GM23248 (cell line): ENCODE measurements at places on chromosomes 7 and 10.

- no peak for DNase-seq
Observed at GRCh38 chr7:150363872-150364271, 4.8 kb upstream of the REPIN1 start.

DNA sequence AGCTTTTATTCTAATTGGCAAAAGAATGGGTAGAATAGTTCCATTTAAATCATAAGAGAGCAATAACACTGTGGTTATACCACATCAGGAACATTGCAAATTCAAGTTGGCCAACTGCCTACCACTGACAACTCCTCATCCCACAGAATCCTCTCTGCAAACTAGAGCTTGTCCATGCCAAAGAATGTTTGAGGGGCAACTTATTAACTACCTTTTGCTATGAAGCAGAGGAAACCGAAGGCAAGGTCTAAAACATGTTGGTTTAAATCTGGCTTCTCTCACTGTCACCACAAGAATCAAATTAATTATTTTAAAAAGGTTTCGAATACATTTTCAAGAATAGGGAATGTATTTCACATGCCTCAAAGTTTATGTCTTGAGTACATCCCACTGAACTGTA, 36.0 kb downstream of the RHOBTB1 start:
- no peak for DNase-seq

DNA sequence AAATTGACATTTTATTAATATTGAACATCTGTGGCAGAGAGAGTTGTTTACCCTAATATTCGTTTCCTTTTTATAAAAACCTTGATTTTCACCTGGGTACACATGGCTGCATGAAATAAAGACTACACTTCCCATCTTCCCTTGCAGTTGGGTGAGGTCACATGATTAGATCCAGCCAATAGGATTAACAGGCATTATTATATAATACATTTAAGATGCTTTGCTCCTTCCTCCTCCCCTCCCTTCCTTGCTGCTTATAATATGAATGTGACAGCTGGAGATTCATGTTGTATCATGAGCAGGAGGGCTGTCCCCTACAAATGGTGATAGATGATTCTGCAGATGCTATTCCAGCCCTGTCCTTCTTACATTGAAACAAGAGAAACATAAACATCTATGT, 146.6 kb downstream of the SH2D4B start:
- DNase-seq = peak; percentile 39

GRCh38 chr7:24833549-24833948, 76.3 kb upstream of the GSDME start:
- no peak for DNase-seq

GRCh38 chr7:100878685-100879084, 3.8 kb downstream of the SRRT start:
- no peak for DNase-seq

- no peak for DNase-seq
Observed at GRCh38 chr7:26485367-26485934, 193.8 kb downstream of the SNX10 start.

DNA sequence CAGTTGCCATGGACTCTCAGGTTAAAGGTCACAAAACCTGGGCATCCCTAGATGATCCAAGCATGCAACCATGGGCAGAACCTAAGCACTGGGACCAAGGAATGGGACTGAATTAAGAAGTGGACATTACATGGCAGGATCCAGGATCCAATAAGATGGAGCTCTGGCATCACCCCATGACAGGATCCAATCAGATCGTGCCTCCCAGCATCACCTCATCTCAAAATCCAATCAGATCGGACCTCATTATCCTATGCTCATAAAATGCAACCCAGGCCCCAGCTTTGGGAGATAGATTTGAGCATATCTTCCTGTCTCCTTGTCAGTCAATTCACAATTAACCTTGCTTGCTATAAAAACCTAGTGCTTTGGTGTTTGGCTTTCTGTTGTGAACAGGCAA, 616.1 kb downstream of the PARD3 start:
- DNase-seq = no peak

DNA sequence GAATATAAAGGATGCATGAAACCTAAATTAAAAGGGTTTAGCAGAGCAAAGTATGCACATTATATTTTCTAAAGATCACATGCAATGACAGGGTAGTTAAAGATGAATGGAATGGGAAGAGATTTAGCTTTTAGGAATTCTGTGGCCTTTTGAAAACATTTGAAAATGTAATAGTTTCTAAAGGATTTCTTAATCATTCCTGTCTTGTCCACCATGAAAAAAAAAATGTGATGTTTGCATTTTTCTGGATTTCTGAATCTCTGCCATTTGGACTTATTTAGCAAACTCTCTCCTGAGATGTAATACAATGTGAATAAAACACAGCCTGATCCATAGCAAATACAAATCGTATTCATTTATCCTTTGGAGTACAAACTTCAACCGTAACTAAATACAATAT, 126.6 kb upstream of the RAB11FIP2 start:
- peak; percentile 28 for DNase-seq

- DNase-seq = peak; percentile 91
Observed at GRCh38 chr7:107948645-107949442, 54.1 kb downstream of the LAMB1 start.

DNA sequence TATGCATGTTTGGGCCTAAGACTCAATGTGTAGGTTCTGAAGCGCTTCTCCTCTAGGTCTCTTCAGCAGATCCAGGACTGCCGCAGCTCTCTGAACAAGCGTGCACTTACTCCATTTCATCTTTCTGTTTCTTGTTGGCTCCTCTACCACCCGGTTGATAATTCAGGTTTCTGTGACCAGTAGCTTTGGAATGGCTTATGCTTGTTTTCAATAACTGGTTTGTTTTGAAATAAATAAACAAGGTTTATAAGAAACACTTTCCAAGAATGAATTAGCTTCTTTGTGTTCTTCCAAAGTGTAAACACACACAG, 1.5 kb downstream of the MDFIC start:
- DNase-seq = no peak

DNA sequence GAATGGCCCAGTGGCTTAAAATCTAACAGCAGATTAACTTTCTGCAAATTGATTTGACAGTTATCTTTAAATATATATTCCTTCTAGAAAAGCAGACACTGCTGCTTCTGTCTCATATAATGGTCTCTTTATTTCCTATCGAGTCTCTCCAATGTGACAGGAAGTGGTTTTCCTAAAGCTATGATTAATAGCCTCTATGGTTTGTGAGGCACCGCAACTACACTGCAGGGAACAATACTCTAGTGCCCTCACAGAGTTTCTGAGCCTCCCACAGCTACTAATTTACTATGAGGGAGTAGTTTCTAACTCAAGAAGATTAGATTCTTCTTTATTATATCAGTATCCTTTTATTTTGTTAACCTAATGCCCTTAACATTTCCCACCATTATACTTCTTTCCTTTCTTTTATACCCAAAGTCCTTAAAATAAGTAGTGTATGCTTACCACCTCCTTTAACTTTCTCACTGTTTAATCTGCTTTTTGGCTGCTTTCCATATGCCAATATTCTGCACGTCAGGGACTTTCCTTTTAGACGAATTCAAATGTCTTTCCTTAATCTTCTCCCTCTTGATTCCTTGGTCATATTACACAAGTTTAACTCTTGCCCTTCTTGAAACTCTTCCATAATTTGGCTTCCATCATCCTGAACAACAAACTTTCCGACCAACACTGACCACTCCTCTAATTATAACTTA, 23.8 kb upstream of the AHR start:
- DNase-seq = peak; percentile 15

DNA sequence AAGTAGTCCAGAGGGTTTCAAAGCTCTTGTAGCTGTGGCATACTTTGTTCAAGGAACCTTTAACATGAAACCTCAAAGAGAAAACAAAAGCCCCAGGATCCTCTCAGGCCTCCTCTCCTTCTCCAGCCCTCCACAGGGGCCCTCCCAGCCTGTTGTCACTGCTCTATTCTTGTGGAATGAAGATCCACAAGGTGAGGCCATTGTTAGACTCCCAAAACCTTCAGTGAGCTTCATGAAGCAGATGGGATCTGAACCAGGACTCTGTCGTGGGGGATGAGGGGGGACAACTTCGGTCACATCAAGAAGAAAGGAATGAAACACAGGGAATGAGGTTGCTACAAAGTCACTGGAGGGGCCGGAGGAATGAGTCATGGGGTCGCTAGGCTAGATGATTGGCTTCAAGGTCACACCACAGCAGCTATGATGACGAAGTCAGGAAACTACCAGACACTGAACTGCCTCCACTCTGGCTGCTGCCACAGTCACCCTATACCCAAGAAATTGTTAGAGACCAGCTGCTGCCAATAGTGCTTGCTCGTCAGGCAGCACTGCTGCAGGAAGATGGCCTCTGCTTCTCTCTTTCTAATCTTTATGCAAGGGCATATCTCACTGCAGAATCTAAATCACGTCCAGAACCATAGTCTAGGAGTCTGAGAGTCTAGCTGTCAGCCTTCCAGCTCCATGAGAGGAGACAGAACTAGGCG, 208.8 kb downstream of the HIBADH start:
- peak; percentile 73 for DNase-seq

- no peak for DNase-seq
Observed at GRCh38 chr7:158373476-158374133, 214.0 kb downstream of the PTPRN2 start.

- DNase-seq = no peak
Observed at GRCh38 chr7:141359740-141360415, 191.3 kb upstream of the AGK start.

GRCh38 chr10:71258046-71258445, 45.7 kb downstream of the UNC5B start:
- DNase-seq = no peak

DNA sequence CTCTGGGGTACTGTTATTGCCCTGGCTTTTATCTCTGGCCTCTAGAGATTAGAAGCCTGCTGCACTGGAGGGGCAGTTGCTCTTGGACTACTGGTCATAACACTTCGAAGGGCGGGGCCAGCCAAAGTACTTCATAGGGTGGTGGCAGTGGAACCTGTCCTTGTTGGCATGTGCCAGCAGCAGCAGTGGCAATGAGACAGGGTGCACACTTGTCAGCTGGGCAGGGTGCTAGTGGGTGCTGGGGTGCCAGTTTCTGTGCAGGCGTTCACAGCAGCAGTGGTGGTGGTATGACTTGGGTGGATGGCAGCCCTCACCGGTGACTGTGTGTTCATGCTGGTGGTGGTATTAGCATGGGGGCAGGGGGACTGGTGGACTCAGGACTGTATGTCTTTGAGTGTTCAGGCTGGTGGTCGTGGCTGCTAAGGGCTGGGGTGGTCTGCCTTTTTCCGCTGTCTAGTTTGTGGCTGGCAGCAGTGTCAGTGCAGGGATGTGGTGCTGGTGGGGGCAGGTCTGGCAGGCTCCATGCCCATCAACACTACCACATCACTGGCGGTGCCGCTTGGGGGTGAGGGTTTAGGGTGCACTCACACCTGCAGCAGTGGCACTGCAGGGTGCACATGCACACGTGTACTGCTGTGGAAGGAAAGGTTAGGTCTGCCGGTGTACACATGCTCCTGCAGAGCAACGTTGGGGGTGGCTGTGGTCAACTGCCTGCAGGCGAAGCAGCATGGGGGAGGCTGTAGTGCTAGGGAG, 176.1 kb upstream of the CDC14C start:
- DNase-seq = no peak

DNA sequence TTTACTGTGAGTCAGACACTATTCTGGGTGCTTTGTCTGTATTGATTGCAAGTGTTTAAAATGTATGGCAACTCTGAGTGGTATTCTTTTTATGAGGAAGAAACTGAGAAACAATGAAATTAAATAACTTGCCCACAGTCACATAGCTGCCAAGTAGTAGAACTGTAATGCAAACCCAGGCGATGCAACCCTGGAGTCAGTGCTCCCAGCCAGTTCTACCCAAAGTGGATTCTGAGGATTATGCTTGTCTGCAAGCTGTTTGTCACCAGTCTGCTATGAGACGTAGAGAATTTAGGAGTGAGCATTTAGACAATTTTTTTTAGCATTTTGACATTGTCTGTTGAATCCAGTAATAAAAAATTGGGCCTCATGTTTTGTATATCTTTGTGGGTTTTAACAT, 306.0 kb upstream of the LRGUK start:
- no peak for DNase-seq

- DNase-seq = no peak
Observed at GRCh38 chr10:89279421-89279869, 22.4 kb upstream of the IFIT2 start.

DNA sequence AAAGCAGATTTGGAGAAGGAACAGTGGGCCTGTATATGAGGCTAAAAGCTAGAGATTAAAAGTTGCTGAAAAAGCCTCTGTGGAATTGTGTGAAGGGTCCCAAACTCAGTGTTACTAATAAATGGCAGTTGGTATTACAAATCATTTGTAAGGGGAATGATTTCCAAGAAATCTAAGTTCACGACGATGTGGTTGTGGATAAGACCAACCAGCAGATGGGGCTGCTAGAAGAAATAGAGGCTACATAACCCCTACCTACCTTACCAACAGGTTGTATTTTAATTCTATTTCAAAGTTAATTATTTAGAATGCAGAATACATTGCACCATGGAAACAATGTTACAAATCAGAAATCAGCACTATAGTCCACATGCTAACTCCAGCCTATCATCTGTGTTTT, 377.1 kb downstream of the HPSE2 start:
- DNase-seq = no peak

- peak; percentile 61 for DNase-seq
Observed at GRCh38 chr10:93821051-93821772, 63.5 kb downstream of the LGI1 start.

DNA sequence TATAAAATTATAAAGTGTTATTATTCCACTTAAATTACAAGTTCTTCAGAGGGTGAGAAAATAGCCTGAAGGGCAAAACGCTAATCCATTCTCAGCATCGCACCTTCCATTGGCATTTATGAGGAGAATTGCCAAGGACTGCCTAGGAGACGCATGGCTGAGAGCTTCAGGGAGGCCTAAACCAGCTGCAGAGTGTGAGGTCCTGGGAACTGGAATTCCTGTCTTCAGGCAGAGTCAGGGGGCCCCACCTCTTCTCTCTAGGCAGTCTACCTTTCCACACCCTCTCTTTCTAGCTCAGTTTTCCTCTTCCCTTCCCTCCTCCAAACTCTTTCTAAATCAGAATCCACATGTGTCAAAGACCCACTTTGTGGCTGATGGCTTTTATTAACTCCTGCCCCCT, 35.3 kb downstream of the LRRC72 start:
- no peak for DNase-seq

DNA sequence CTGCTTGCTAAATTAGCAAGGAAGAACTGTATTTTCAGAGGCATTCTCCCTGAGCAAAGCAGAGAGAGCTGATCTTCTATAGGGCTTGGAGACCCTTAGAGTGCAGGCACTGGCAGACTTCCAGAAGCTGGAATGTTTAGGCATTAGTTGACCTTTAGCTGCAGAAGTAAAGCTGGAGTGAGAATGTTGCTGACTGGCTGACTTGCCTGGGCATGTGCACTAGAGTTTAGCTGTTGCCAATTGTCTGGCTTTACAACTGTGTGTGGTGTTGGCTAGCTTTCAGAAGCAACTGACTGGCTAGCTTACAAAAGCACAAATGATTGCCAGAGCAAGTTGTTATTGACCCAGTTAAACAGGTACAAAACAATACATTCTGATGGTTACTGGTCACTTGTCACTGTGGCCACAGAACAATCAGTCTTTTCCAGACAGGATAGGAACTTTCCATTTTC, 25.1 kb downstream of the FAM13C start:
- peak; percentile 63 for DNase-seq
